ENCODE measurements at places on chromosomes 13 and 19.

DNA sequence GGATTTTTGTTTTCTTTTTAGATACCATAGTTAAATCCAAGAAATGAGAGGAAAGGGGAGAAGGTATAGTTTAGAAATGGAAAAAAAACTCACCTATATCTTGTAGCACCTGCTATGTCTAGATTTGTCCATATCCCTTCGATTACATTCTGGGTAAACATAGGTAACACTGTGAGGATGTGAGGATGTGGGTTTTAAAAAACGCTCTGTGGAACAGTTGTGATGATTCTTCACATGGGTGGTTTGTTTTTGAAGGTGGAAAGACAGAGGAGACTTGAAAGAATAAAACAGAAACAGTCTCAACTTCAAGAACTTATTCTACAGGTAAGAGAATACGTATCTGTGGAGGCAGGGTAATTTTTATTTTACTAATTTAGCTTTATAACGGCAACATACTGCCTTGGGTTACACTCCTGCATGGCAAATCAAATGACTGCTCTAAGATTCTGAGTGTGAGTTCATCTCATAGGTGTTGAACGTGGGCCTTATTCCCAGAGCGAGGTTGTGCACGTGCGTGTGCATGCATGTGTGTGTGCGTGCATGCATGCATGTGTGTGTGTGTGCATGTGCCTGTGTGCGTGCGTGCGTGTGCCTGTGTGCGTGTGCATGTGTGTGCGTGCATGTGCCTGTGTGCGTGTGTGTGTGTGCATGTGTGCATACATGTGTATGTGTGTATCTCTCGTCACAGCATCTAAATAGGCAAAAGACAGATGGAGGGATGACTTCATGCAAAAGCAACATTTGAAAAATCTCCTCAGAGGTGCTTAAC, 23.5 kb downstream of the ATP4B start:
- H3K27ac ChIP-seq: no peak overlapping the region
- H3K36me3 ChIP-seq: peaks cover 43% of the 10 kb centered on the region

GRCh38 chr19:12720851-12721655, 2.7 kb downstream of the TNPO2 start:
- no peaks in the 10 kb centered on the region for H3K27me3 ChIP-seq
- peak overlapping the region; percentile 98 for H3K27ac ChIP-seq
- no peak for DNase-seq
- peaks cover 11% of the 10 kb centered on the region for H3K36me3 ChIP-seq
- H3K4me1 ChIP-seq: peaks cover 22% of the 10 kb centered on the region
- H3K4me3 ChIP-seq: peak overlapping the region; percentile 85

- DNase-seq: no peak
- H3K4me3 ChIP-seq: no peak overlapping the region
- H3K27me3 ChIP-seq: no peaks in the 10 kb centered on the region
- peak overlapping the region; percentile 64 for H3K27ac ChIP-seq
Observed at GRCh38 chr19:1125601-1126467, 22.0 kb downstream of the GPX4 start.

- no peaks in the 10 kb centered on the region for H3K36me3 ChIP-seq
- H3K27ac ChIP-seq: no peak overlapping the region
- H3K27me3 ChIP-seq: no peaks in the 10 kb centered on the region
- DNase-seq: no peak
- no peak overlapping the region for H3K4me3 ChIP-seq
Observed at GRCh38 chr13:75896271-75896670, 260.1 kb downstream of the LMO7 start.

GRCh38 chr13:47039106-47039505, 142.3 kb upstream of the HTR2A start:
- no peaks in the 10 kb centered on the region for H3K36me3 ChIP-seq
- no peak overlapping the region for H3K27ac ChIP-seq
- no peak overlapping the region for H3K4me3 ChIP-seq
- H3K27me3 ChIP-seq: peaks cover 6% of the 10 kb centered on the region
- no peaks in the 10 kb centered on the region for H3K4me1 ChIP-seq

DNA sequence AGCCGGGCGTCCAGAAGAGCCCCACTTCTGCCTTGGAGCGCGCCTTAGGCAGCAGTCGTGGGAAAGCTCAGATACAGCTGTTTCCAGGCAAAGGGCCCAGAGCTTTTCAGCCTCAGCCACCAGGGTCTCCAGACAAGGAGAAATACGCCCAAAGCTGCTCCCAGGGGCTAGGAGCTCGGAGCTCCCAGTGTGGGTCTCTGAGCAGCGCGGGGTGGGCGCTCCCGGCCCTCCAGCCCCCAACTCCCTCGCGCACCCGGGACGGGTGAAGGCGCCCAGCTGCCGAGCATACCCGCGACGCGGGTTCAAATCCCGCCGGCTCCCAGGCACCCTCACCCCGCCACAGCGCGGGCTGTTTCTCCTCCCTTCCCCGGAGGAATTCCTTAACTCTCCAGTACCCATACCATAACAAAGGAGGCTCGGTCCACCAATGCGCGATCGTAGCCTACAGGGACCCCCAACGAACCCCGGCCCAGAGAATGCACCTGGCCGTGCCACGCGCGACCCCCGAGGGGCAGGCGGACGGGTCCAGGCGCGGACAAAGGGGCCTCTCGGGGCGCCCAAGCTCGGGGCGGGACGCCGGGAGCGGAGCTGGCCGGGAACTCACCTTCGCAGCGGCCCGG, 507 bp downstream of the COL4A1 start:
- H3K4me3 ChIP-seq: peak overlapping the region; percentile 55
- no peaks in the 10 kb centered on the region for H3K27me3 ChIP-seq
- peak overlapping the region; percentile 95 for H3K27ac ChIP-seq
- no peaks in the 10 kb centered on the region for H3K36me3 ChIP-seq
- DNase-seq: no peak

- H3K27ac ChIP-seq: no peak overlapping the region
- no peaks in the 10 kb centered on the region for H3K27me3 ChIP-seq
- no peaks in the 10 kb centered on the region for H3K36me3 ChIP-seq
Observed at GRCh38 chr13:113562085-113562749, 22.3 kb upstream of the TFDP1 start.

DNA sequence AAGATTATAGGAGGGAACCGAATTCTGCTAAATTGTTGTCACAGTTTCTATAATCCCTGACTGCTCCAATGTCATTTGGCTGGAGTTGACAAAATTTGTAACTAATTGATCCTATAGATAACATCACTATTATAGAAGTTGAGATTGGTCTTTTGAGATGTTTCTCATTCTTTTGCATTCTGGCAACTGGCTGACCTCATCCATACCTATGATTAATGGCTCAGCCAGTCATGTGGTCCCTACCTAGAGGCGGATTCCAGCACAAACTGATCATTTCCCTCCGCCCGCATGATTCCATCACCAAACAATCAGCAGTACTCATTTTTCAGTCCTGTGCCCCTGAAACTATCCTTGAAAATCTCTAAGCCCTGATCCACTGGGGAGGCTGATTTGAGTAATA, 4.2 kb downstream of the PSG2 start:
- H3K27me3 ChIP-seq: no peaks in the 10 kb centered on the region
- H3K4me3 ChIP-seq: no peak overlapping the region
- H3K27ac ChIP-seq: no peak overlapping the region
- no peaks in the 10 kb centered on the region for H3K4me1 ChIP-seq
- H3K36me3 ChIP-seq: no peaks in the 10 kb centered on the region

DNA sequence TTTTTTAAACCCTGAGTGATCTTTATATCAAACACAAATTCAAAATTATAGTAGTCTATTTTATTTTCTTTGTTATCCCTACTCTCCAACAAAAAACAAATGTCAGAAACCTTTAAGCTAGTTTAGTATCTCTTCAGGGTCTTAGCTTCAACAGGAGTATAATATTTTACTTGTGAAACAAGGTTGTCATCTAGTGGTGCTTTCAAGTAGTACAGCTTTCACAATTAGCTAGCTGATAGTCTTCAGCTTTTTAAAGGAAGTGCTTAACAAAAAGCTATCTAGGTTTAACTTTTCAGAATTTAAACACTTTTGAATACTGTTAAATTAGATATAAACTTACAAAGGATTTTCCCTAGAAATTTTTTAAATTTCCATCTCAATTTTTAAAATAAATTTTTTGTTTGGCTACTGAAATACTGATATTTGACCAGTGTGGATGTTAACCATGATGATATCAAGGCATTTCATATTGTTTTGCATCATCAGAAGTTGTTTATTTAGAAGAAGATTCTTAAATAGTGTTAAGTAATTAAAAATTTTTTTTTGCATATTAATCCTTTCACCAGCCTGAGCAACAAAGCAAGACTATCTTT, 34.2 kb downstream of the TDRD3 start:
- peaks cover 12% of the 10 kb centered on the region for H3K4me1 ChIP-seq
- H3K36me3 ChIP-seq: no peaks in the 10 kb centered on the region
- H3K27me3 ChIP-seq: no peaks in the 10 kb centered on the region
- H3K4me3 ChIP-seq: no peak overlapping the region
- no peak overlapping the region for H3K27ac ChIP-seq

GRCh38 chr13:112955271-112955937, 13.6 kb upstream of the MCF2L start:
- H3K36me3 ChIP-seq: no peaks in the 10 kb centered on the region
- no peaks in the 10 kb centered on the region for H3K27me3 ChIP-seq
- H3K27ac ChIP-seq: no peak overlapping the region
- H3K4me1 ChIP-seq: no peaks in the 10 kb centered on the region

GRCh38 chr13:99867535-99868257, 103.9 kb downstream of the ZIC5 start:
- H3K27ac ChIP-seq: no peak overlapping the region
- DNase-seq: no peak
- H3K36me3 ChIP-seq: no peaks in the 10 kb centered on the region
- H3K27me3 ChIP-seq: no peaks in the 10 kb centered on the region

DNA sequence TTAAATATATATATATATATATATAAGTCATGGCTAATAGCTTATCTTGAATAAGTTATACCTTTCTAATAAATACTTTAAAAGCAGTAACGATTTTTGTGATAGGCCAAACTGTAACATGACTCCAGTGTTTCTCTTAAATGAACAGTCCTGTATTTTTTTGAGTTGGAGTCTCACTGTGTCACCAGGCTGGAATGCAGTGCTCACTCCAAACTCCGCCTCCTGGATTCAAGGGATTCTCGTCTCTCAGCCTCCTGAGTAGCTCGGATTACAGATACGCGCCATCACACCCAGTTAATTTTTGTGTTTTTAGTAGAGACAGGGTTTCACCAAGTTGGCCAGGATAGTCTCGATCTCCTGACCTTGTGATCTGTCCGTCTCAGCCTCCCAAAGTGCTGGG, 814.2 kb upstream of the SLITRK5 start:
- no peak overlapping the region for H3K27ac ChIP-seq
- H3K4me1 ChIP-seq: no peaks in the 10 kb centered on the region
- DNase-seq: no peak

DNA sequence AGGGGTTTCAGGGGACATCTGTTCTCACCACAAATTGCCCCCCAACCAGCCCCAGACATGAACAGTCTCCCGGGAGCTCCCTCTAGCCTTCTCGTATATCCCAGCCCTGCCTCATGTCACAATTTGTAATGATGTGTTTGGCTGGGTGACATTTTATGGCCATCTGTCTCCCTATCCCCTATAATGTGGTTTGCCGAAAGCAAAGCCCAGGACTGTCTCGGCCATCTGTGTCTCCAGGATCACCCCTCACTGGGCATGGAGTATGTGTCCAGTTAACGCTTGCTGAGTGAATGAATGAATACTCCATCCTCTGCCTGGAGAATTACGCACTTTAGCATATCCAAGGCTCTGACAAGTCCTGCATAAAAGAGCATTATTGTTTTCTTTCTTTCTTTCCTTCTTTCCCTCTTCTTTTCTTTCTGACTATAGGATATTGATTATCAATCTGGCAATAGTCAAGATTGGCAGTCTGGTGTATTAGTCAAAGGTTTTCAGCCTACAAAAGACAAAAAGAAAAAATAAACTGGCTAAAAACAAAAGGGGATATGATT, 15.1 kb downstream of the HPN start:
- H3K36me3 ChIP-seq: no peaks in the 10 kb centered on the region
- no peaks in the 10 kb centered on the region for H3K4me1 ChIP-seq
- no peak overlapping the region for H3K4me3 ChIP-seq
- no peak for DNase-seq
- no peak overlapping the region for H3K27ac ChIP-seq

DNA sequence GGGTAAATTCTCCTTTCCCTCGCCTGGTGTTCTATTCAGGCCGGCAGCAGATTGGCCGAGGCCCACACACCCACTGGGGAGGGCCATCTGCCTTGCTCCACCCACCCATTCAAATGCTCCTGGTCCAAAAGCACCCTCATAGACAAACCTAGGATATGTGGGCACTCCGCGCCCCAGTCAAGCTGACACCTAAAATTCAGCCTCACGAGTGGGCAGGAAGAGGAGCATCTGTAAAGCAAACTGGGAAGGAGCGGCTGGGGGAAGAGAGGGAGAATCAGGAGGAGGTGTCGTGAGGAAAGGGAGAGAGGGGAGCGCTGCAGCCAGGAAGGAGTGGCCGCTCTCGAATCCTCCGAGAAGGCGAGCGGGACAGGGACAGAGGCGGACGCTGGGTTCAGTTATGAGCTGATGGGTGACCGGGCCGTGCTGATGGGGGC, 136.9 kb downstream of the USP12 start:
- DNase-seq: no peak
- no peaks in the 10 kb centered on the region for H3K36me3 ChIP-seq
- H3K4me1 ChIP-seq: no peaks in the 10 kb centered on the region
- H3K27me3 ChIP-seq: no peaks in the 10 kb centered on the region
- no peak overlapping the region for H3K27ac ChIP-seq
